T1000 (cell line): ENCODE measurements at places on chromosomes 2 and 18.

GRCh38 chr18:13273800-13274199, 55.2 kb downstream of the LDLRAD4 start:
- no peak for DNase-seq

GRCh38 chr2:220276741-220277444, 649.5 kb downstream of the SLC4A3 start:
- DNase-seq: no peak

GRCh38 chr18:74714791-74715190, 117.1 kb downstream of the ZNF407 start:
- no peak for DNase-seq

DNA sequence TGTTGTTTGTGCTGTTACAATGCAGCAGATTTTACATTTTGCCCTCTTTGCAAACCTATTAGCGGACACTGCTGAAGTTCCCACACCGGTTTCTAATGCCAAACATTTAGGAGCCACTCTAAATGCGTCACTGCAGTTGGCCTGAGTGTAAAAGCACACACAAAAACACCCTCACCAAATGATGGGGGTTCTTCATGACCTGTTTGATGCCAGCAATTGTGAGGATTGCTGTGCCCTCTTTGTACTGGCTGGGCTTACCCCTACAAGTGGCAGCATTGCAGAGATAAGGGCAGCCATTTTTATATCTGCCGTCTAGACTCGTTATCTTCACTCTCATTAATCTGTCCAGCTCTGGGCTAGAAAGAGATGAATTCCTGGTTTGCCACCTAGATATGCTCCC, 85.3 kb downstream of the NRP2 start:
- no peak for DNase-seq

DNA sequence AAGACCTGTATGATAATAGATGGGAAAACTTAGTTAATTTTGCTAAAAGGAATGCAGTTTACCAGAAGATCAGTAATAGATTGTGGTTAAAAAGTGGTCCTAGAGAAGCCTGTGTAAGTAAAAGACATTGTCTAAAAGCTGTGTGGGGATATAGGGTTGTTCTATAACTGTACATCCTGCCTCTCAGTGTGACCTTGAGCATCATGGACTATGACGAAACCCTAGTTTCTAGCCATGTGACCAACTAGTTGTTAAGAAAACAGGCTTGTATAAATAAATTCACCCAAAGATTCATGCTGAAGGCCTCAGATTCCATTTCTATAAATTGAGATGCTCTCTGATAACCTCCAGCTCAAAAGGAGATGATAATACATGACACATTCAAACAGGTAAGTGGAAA, 160.7 kb downstream of the IKZF2 start:
- no peak for DNase-seq

GRCh38 chr2:67839242-67839641, 223.6 kb downstream of the C1D start:
- DNase-seq: no peak

GRCh38 chr18:72783530-72783929, 84.3 kb downstream of the NETO1 start:
- no peak for DNase-seq

DNA sequence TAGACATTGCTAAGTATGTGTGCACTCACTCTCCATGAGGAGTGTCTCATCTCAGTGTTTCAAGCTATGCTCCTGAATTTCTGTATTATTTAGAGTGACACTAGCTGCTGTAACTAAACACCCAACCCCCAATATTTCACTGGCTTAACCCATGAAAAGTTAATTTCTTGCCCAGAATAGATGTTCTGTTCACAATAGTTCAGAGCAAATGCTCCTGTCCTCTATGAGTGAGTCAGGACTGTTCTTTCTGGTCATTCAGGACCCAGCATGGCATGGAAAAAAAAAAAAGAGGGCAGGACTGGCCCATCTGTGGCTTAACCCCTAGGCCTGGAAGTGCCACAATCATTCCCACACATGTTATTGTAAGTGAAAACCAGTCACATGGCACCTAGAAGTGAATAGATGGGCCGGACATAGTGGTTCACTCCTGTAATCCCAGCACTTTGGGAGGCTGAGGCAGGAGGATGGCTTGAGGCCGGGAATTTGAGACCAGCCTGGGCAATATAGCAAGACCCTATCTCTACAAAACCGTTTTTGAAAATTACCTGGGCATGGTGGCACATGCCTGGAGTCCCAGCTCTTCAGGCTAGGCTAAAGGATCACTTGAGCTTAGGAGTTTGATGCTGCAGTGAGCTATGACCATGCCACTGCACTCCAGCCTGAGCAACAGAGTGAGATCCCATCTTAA, 663.6 kb downstream of the IRS1 start:
- DNase-seq: no peak
